ENCODE measurements at places on chromosomes 4 and X.

DNA sequence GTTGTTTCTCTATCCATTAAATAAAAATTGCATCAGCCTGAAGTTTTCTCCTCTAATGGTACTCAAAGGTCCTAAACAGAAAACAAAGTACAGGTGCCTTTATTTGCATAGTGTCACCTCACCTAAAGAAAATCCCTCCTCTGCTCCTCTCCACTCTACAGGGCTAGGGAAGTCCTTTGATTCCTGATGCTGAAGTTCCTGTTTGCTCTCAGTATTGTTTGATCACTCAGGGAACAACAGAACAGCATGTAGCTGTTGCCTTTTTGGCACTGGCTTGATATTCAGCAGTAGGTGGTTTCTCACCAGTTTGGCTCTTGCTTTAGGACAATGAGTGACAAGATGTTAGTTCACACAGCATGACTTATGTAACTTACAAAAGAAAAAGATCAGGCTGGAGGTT lies 156.2 kb upstream of the SLC7A11 start:
- no peak for DNase-seq

DNA sequence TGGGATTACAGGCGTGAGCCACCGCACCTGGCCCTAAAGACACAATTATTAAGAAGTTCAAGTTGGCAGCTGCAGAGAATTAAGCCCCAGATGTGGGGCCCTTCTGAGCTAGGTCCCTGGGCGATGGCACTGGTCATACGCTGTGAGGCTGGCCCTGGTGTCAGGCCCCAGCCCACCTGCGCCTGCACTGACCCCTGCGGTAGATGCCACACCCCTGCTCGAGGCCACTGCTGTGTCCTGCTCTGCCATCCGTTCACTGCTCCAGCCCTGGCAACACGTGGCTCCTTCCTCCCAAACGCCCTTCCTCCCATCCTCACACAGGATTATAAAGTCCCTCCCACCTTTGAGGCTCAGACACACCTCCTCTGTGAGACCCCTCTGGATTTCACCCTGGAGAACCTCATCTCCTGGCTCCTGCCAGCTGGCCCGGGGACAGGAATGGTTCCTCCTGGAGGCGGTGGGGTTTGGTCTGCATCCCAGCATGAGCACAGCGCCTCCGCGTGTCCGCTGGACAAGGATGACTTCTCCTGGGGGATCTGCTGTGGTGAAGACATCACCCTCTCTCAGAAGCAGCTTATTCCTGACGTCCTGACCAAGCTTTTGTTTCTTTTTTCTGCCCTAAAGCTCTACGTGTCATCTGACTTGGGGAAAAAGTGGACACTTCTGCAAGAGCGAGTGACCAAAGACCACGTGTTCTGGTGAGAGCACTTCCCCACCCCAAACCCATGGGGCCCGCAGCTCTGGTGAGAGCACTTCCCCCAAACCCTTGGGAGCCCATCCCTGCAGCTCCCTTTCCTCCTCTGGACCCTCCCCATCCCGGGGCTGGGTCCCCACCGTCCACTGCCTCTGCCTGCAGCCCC lies 219.0 kb upstream of the PSAPL1 start:
- DNase-seq: no peak

GRCh38 chr4:184500748-184501589 lies 26.6 kb upstream of the IRF2 start:
- DNase-seq: no peak

DNA sequence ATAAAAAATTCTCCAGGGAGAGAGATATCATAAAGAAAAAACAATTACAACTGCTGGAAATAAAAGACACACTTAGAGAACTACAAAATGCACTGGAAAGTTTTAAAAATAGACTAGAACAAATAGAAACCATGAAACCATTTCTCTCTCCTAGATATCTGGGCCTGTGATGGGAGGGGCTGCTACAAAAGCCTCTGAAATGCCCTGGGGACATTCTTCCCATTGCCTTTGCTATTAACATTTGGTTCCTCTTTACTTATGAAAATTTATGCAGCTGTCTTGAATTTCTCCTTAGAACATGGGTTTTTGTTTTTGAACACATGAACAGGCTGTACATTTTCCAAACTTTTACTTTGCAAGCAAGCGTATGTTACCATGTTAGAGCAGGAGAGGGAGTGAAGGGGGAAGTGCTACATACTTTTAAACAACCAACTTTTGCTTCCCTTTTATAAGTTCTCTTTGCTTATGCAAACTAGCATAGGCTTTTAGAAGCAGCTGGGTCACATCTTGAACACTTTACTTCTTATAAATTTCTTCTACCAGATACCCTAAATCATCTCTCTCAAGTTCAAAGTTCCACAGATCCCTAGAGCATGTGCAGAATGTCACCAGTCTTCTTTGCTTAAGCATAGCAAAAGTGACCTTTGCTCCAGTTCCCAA lies 47.9 kb upstream of the PACRGL start:
- DNase-seq: no peak

DNA sequence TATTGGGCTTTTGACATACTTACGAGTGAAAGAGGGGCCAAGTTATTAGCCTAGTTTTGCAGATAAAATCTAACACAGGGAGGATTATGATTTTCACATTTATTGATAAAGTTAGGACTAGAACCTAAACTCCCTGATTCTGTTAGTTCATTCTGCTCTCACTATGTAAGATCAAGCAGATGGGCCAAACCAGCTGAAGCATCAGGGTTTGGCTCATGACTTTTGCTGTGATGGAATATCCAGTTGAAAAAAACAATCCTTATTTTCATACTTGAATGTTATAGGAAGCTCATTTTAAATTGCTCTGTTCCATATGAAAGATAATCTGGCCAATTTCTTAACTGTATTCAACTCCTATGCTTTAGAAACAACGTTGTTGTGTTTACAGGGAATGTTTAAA lies 21.2 kb downstream of the SPRY1 start:
- DNase-seq: no peak

- no peak for DNase-seq
Observed at GRCh38 chr4:161121451-161121850, 1042.3 kb downstream of the FSTL5 start.

GRCh38 chr4:98416844-98417243 lies 155.7 kb downstream of the RAP1GDS1 start:
- DNase-seq: no peak

GRCh38 chr4:36054694-36055422 lies 189.5 kb downstream of the ARAP2 start:
- DNase-seq: no peak

- no peak for DNase-seq
Observed at GRCh38 chr4:72953571-72953970, 115.9 kb downstream of the COX18 start.

GRCh38 chr4:166259081-166259480 lies 386.0 kb downstream of the TLL1 start:
- no peak for DNase-seq

GRCh38 chr4:140137671-140138070 lies 16.3 kb downstream of the MAML3 start:
- DNase-seq: no peak

DNA sequence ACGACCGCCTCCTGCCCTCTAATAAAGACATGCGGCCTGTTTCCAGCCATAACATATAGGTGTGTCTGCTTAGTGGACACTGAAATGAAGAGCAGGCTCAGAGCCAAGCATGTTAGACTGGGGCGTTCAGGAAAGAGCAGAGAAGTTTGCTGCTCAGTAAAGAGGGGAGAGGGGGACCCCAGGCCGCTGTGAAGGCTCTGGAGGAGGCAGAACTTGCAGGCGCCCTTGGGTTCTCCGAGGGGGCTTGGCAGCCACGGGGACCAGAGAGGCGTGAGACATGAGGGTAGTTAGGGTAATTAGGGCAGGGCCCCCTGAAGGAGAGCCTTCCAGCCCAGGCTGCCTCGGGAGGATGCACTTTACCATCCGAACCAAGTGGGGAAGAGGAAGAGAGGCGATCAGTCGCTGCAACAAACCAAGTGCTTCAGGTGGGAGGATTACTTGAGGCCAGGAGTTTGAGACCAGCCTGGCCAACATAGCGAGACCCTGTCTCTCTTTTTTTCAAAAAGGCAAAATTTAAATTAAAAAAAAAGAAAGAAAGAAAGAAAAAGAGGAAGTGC lies 46.6 kb upstream of the CDKN2AIP start:
- DNase-seq: no peak

DNA sequence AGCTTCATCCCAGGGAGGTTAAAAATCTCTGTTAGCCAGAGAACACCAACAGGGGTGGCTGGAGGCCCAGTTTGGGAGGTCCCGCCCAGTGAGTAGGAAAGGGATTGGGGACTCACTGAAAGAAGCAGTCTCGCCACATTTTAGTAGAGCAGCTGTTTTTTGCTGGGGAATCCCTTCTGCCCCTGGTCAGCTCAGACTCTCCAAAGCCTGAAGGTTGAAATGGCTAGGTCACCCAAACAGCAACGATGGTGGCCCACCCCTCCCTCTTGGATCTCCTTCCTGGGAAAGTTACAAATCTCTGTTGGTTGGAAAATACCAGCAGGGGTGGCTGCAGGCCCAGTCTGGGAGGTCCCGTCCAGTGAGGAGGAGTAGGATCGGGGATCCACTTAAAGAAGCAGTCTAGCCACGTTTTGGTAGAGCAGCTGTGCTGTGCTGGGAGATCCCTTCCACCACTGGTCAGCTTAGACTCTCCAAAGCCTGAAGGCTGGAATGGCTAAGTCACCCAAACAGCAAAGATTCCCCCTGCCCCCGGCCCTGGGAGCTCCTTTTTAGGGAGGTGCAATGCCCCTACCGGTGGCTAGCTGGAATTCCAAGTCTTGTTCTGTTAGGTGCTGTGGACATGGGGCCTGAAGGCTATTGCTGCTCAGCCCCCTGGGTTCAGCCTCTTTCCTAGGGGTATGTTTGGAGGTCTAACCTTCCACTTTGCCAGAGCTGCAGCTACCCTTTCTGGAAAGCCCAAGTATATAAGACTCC lies 40.0 kb upstream of the TEX13A start:
- no peak for DNase-seq
